ENCODE measurements at places on chromosomes 4 and X.

DNA sequence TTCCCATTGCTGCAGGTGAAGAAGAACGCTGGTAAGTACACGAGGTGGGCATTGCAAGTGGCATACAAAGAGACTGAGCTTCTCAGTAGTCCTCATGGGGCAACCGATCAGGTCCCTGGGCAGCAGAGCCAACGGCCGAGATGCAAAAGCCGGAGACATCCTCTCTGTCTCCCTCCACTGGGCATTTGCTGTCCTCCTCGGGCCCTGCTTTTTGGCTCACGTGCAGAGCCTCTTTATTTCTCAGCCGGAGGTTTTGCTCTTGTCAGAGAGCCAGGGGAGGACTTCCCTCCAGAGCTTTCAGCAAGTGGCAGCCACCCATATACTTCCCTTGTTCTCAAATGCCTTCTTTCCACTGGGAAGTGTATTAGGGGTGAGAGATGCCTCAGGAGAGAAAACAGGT, 18.0 kb downstream of the STARD8 start:
- no peak for DNase-seq

DNA sequence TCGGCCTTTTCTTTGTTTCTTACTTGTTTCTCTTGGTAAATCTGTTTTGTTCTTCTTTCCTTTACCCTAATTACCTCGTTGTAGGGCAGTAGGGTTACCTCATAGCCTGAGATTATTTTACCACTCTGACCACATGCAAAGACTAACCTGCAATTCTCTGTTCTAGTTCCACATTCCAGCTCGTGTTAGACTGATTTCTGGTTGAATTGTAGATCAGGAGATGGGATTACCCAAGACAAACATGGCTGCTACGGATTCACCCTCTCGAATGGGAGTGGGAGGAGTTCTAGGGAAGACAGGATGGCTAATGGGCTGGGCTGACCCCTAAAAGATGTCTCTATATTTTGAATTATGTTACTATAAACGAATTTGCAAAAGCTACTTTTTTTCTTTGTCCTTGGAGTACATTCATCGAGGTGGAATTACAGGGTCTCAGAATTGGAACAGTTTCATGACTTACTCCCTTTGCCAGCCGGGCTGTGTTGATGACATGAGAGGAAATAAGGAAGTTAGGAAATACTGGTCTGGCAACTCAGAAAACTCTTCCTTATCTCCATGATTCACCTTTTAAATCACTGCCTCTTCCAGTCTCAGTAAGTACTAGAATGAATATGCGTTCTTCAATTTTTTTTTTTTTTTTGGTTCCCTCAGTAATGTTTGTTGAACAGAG, 36.7 kb upstream of the FBXW7 start:
- no peak for DNase-seq

GRCh38 chr4:3770323-3771163, 4.4 kb downstream of the ADRA2C start:
- DNase-seq = no peak

DNA sequence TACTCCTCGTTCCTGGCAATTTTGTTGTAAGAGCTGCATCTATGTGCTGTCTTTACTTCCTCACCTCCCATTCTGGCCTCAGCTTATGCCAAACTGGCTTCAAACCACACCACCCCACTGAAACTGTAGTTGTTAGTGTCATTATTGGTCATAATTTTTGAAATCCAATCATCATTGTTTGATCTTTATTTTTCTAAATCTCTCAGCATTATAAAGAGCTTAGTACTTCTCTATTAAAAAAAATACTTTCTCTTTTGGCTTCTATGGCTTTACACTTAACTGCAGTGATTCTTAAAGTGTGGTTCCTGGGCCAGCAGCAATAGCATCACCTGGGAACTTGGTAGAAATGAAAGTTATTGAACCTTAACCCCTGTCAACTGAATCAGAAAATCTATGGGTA, 83.5 kb upstream of the GRPR start:
- no peak for DNase-seq

All from activated CD8-positive, alpha-beta memory T cell treated with anti-CD3 and anti-CD28 coated beads for 1 hour (primary cell).